ENCODE measurements at places on chromosomes 16 and 17.
A peak's percentile ranks its signal among the peaks of the same experiment; 100 is the strongest.

- peaks cover 16% of the 10 kb centered on the region for H3K36me3 ChIP-seq
- peak overlapping the region; percentile 97 for H3K27ac ChIP-seq
- H3K4me3 ChIP-seq = peak overlapping the region; percentile 94
- H3K4me1 ChIP-seq = peaks cover 41% of the 10 kb centered on the region
- H3K27me3 ChIP-seq = peaks cover 6% of the 10 kb centered on the region
Measured at GRCh38 chr17:40648384-40648968, 858 bp upstream of the SMARCE1 start.

GRCh38 chr17:35765756-35766488 lies 5.2 kb downstream of the C17orf50 start:
- no peak for DNase-seq
- H3K27ac ChIP-seq = no peak overlapping the region
- peaks cover 12% of the 10 kb centered on the region for H3K4me1 ChIP-seq
- H3K36me3 ChIP-seq = no peaks in the 10 kb centered on the region

- H3K36me3 ChIP-seq = peaks cover 10% of the 10 kb centered on the region
- DNase-seq = peak; percentile 45
- H3K4me3 ChIP-seq = peak overlapping the region; percentile 93
- peaks cover 42% of the 10 kb centered on the region for H3K27me3 ChIP-seq
- peaks cover 44% of the 10 kb centered on the region for H3K4me1 ChIP-seq
Measured at GRCh38 chr17:81976332-81977210, 858 bp upstream of the ASPSCR1 start.

DNA sequence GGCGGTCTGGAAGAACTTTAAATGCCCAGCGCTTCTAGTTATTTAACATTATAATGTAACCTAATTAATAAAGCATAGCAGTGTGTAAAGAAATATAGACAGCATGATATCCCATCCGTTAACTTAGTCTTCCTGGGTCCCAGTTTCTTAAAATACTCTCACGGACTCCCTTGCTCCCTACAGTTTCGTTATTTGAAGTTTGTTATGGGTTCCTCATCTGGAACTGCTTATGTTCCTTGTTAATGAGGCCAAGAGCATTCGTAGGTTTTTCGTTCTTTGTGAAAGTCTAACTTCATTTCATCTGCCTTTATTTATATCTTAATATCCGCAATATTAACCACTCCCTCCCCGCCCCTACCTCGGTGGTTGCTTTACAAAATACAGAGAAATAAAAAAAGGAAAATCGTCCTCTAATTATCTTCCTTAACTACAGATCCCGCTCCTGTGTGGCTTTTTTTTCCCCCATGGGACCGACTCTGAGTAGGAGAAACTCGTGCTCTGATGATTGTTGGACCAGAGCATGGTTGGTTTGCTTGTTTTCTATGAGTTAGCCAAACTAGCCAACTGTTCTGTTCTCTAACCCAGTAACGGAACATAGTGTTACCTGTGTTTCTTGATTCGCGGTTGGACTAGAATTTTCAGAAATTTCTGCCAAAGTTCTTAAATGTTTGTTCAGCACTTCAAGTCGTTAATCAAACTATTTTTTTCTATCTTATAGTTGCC lies 863 bp downstream of the ADPRM start:
- H3K36me3 ChIP-seq = peaks cover 40% of the 10 kb centered on the region
- no peak for DNase-seq
- peaks cover 67% of the 10 kb centered on the region for H3K4me1 ChIP-seq
- H3K27ac ChIP-seq = peak overlapping the region; percentile 97
- H3K27me3 ChIP-seq = no peaks in the 10 kb centered on the region
- H3K4me3 ChIP-seq = peak overlapping the region; percentile 97

GRCh38 chr17:33049781-33050414 lies 58.3 kb downstream of the SPACA3 start:
- no peaks in the 10 kb centered on the region for H3K36me3 ChIP-seq
- no peak overlapping the region for H3K4me3 ChIP-seq
- no peaks in the 10 kb centered on the region for H3K27me3 ChIP-seq
- H3K27ac ChIP-seq = no peak overlapping the region
- no peaks in the 10 kb centered on the region for H3K4me1 ChIP-seq

DNA sequence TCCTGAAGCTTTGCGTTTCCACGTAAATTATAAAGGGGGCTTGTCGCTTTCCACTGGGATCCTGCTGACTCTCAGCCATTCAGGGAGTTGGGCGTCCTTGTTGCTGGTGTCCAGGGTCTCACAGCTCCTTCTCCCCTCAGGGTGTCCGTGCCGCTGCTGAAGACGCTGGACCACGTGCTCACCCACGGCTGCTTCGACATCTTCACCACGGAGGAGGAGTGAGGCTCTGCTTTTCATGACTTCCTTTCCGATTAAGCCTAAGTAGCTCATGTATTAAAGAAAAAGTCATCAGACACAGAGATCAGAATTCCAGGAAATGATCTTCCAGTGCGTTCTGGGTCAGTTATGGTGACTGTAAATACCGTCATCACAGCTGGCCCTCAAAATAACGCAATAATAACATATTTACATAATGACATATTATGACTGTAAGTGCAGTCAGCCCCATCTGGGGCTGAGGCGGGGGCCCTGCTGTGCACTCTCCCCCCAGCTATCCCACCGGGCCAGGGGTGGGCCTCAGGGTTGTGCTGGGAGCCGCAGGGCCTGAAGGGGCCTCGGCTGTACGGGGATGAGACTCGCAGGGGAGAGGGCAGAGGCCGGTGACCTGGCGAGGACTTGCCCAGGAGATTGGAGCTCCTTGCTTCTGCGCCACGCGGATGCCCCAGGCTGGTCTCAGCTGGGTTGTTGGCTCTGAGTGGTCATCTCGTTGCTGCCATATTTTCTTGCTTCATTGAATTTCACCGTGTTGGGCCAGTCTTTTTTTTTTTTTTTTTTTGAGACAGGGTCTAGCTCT lies 92.9 kb upstream of the ZNF750 start:
- peaks cover 52% of the 10 kb centered on the region for H3K36me3 ChIP-seq
- DNase-seq = peak; percentile 8
- H3K27me3 ChIP-seq = no peaks in the 10 kb centered on the region

GRCh38 chr17:41547921-41548843 lies 20.1 kb upstream of the KRT19 start:
- peak; percentile 34 for DNase-seq
- H3K27ac ChIP-seq = no peak overlapping the region
- H3K27me3 ChIP-seq = peaks cover 37% of the 10 kb centered on the region
- no peaks in the 10 kb centered on the region for H3K36me3 ChIP-seq
- H3K4me3 ChIP-seq = no peak overlapping the region

GRCh38 chr16:72937916-72938794 lies 109.8 kb downstream of the ZFHX3 start:
- H3K4me3 ChIP-seq = no peak overlapping the region
- DNase-seq = no peak
- no peak overlapping the region for H3K27ac ChIP-seq

DNA sequence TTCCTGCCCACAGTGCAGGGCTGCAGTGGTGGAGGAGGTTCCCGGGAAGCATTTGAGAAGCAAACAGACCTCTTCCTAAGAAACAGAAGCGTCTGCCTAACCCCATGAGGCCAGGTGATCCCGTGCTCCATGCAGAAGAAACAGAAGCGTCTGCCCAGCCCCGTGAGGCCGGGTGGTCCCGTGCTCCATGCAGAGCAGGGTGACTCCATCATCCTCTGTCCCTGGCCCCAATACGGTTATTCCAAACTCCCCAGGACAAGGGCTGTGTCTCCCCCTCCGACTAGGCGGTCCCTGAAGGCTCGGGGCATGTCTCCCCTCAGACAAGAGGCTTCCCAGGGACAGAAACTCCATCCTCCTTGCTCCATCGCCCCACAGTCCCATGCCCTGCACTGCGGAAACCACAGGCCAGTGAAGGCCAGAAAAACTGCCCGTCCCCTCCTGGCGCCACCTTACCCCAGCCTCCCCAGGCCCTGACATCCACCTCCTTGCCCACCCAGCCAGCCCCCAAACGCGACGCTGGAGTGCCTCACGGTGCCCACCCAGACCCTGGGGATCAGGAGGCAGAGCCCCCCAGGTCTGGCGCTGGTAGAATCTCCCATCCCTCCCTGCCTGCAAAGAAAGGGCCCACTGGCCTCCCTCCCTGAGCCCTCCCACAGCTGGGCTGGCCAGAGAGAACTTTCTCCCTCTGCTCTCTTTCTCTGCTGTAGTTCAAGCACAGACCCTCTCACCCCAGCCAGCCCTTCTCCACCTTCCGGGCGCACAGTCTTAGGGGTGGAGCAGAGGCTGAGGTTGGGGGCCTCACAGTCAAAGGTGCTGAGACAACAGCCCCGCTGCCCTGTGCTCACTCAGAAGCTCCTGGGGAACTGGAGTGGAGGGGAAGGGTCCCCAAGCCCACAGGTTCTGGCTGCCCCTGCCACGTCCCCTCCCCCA lies 30.6 kb upstream of the KRT17 start:
- H3K27me3 ChIP-seq = peaks cover 14% of the 10 kb centered on the region
- no peak overlapping the region for H3K27ac ChIP-seq
- no peak overlapping the region for H3K4me3 ChIP-seq
- DNase-seq = no peak

GRCh38 chr17:71656964-71657858 lies 463.6 kb upstream of the SOX9 start:
- H3K27ac ChIP-seq = no peak overlapping the region
- no peak for DNase-seq
- no peaks in the 10 kb centered on the region for H3K27me3 ChIP-seq
- no peak overlapping the region for H3K4me3 ChIP-seq
- H3K4me1 ChIP-seq = no peaks in the 10 kb centered on the region

- H3K4me3 ChIP-seq = no peak overlapping the region
- H3K27me3 ChIP-seq = peaks cover 9% of the 10 kb centered on the region
- peaks cover 6% of the 10 kb centered on the region for H3K36me3 ChIP-seq
- no peak for DNase-seq
Measured at GRCh38 chr17:40824015-40824832, 1.8 kb upstream of the KRT10 start.

DNA sequence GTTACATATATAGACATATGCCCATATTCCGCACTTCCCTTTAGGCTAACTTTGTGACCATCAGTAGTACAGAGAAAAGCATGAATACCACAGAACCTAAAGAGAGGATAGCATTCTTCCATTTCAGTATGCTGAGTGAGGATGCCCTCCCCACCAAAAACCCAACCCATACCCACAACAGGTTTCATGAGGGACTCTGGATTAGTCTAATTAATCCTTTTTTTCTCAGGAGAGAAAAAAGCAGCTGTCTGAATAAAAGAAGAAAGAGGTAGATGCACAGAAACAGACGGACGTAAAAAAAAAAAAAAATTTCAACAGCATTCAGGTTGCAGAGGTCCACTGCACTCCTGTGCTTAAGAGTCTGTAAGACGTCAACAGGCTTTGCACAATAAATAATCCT lies 6.7 kb downstream of the MMD start:
- peak overlapping the region; percentile 52 for H3K27ac ChIP-seq
- no peak for DNase-seq
- H3K4me1 ChIP-seq = peaks cover 58% of the 10 kb centered on the region
- H3K27me3 ChIP-seq = no peaks in the 10 kb centered on the region
- peaks cover 84% of the 10 kb centered on the region for H3K36me3 ChIP-seq

DNA sequence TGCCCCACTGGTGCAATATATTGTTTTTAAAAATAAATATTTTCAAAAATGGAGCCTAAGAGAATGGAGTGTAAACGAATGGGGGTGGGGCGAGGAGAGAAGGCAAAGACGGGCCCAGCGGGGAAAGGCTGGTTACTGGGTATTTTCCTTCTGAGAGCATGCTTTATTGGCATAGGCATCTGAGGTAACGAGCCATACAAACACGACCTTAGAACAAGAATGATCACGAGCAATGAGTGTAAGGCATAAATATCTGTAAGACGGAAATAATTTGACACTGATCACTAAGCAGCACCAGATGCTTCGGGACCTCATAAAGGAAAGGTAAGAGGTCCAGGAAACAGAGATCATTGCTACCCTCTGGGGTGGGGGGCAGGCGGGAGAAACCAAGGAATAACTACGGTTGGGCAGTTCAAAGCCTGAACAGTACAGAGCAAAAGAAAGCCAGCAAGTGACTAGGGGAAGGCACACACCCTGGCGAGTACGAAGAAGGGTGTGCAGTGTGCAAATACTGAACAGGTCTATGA lies 959 bp downstream of the SSH2 start:
- H3K36me3 ChIP-seq = peaks cover 14% of the 10 kb centered on the region
- H3K4me3 ChIP-seq = no peak overlapping the region
- no peak overlapping the region for H3K27ac ChIP-seq
- no peaks in the 10 kb centered on the region for H3K27me3 ChIP-seq

DNA sequence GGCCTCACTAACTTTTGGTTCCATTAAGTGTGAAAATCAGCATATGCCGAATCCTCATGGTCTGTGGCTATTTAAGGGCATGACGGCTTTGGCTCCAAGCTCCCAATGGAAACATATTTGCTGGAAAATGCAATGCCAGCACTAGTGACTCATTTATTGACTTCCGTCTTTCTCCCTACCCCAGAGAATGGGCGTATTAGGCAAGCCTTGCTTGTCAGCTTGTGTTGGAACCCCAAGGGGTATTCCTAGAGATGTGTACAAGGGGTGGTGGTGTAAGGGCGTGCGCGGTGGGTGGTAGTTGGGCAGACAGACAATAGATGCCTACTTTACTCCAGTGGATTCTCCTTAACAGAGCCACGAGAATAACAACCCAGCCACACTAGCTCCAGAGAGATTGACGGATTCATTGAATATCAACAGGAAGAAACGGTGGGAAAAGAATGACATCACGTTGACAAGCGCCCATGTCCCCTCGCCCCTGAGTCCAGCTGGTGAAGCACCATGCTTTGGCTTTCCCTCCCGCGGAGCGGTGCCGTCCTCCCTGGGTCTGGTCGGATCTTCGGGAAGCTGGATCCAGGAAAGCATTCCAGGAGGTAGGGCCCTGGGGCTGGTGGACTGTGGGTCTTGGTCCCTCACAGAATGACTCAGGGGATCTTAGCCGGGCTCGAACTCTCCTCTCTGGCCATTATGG lies 10.3 kb downstream of the CD300LB start:
- peaks cover 63% of the 10 kb centered on the region for H3K27me3 ChIP-seq
- H3K36me3 ChIP-seq = no peaks in the 10 kb centered on the region
- no peak overlapping the region for H3K27ac ChIP-seq
- no peak overlapping the region for H3K4me3 ChIP-seq

GRCh38 chr16:85530370-85530739 lies 82.8 kb upstream of the GSE1 start:
- H3K4me3 ChIP-seq = no peak overlapping the region
- H3K27ac ChIP-seq = no peak overlapping the region
- no peaks in the 10 kb centered on the region for H3K36me3 ChIP-seq
- H3K4me1 ChIP-seq = no peaks in the 10 kb centered on the region
- DNase-seq = no peak

DNA sequence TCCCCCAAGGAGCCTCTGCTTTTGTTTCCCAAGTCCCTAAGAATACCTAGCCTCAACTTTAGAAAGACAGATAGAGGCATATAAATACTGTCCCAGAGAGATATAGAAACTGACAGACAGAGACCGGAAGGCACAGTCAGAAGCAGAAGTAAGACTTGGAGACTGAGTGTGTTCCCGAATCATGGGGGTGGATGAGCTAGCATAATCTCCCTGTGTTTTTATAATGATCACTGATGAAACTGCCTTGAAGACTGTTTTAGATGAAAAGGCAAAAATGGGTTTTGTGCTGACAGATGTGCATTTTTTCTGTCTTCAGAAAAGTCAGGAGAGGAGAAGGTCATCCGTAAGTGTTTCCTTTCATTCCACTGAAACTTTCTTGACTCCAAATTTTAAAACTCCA lies 8.3 kb upstream of the PSMD3 start:
- H3K36me3 ChIP-seq = no peaks in the 10 kb centered on the region
- H3K4me3 ChIP-seq = no peak overlapping the region
- peaks cover 89% of the 10 kb centered on the region for H3K27me3 ChIP-seq
- peaks cover 5% of the 10 kb centered on the region for H3K4me1 ChIP-seq
